Fibroblast of the aortic adventitia (primary cell): ENCODE measurements at places on chromosomes 1 and 21.

DNA sequence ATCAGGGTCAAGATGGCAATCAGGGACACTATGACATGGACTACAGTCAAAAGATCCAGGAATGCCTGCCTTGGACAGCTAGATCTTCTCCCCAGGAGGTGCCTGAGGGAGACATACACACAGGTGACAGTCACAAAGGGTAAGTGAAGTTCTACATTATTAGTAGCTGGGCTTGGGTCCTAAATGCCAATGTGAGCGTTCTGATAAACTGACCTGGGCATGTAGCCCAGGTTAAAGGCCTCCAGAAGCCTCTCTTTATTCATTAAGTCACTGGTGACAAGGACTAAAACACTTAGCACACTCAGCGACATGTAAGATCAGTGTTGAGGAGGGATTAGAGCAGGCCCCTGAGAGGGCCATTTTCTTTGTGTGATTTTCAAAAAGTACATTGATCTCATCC is 48.9 kb upstream of the HSD17B7 start:
- DNase-seq = no peak

GRCh38 chr1:224408294-224408590 is 26.4 kb downstream of the WDR26 start:
- no peak for DNase-seq

DNA sequence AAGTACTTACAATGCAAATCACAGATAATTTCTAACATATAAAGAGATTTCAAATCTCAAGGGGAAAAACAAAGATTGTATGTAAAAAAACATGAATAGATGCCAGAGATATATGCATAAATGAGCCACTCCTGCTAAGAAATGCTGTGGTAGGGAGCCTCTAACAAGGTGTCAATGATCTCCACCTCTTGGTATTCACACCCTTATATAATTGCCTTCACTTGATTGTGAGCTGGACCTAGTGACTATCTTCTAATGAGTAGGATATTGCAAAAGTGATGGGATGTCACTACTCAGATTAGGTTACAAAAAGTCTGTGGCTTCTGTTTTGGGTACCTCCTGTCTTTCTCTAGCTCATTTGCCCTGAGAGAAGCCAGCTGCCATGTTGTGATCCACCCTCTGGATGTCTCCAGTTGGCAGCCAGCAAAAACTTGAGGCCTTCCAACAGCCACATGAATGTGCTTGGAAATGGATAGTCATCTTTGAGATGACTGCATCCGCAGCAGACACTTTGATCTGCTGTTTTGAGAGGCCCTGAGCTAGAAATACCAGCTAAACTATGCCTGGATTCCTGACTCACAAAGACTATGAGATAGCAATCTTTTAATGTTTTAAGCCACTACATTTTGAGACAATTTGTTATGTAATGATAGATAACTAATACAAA is 196.1 kb upstream of the FGGY start:
- DNase-seq = peak; percentile 53

- peak; percentile 17 for DNase-seq
Observed at GRCh38 chr1:92922356-92923035, 38.8 kb downstream of the DIPK1A start.

DNA sequence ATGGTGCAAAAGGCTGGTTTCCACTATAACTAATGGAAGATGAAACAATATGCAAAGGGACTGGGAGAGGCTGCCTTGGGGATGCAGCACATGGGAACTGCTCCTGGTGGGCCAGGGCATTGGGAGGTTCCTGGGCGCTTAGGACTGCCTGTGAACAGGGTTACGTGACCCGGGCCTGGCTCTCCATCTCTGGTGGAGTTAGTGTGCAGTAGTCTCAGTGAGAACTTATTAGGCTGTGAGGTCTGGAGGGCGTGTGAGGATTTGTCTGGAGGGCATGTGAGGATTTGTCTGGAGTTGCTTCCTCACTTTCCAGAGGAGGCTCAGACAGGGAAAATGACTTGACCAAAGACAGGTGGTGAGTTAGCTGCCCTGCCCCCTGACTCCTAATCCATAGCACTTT is 1.5 kb upstream of the ETV3L start:
- no peak for DNase-seq

GRCh38 chr21:45747233-45747766 is 103.8 kb downstream of the PCBP3 start:
- DNase-seq = no peak
